Mesendoderm (in vitro differentiated cells): ENCODE measurements at places on chromosomes 7 and 10.

GRCh38 chr10:99920901-99921300 lies 88.8 kb downstream of the DNMBP start:
- peaks cover 2% of the 10 kb centered on the region for H3K4me1 ChIP-seq
- H3K4me3 ChIP-seq, result no peak overlapping the region
- DNase-seq, result no peak
- H3K27me3 ChIP-seq, result no peaks in the 10 kb centered on the region
- H3K36me3 ChIP-seq, result no peaks in the 10 kb centered on the region

DNA sequence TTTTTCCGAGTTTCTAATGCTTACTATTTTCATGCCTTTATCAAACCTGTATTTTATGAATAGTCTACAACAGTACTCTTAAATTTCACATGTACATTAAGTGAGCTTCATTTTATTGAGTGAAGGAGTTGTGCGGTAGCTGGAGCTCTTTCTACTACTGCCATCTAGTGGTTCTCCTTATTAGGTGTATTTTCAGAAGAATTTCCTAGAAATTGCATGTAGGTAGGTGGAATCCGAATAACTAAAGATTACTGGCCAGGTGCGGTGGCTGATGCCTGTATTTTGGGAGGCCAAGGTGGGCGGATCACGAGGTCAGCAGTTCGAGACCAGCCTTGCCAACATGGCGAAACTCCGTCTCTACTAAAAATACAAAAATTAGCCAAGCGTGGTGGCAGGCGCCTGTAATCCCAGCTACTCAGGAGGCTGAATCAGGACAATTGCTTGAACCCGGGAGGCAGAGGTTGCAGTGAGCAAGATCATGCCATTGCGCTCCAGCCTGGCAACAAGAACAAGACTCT lies 38.3 kb downstream of the LRRC72 start:
- peak; percentile 79 for DNase-seq
- H3K4me3 ChIP-seq, result no peak overlapping the region
- H3K4me1 ChIP-seq, result no peaks in the 10 kb centered on the region
- H3K36me3 ChIP-seq, result no peaks in the 10 kb centered on the region

DNA sequence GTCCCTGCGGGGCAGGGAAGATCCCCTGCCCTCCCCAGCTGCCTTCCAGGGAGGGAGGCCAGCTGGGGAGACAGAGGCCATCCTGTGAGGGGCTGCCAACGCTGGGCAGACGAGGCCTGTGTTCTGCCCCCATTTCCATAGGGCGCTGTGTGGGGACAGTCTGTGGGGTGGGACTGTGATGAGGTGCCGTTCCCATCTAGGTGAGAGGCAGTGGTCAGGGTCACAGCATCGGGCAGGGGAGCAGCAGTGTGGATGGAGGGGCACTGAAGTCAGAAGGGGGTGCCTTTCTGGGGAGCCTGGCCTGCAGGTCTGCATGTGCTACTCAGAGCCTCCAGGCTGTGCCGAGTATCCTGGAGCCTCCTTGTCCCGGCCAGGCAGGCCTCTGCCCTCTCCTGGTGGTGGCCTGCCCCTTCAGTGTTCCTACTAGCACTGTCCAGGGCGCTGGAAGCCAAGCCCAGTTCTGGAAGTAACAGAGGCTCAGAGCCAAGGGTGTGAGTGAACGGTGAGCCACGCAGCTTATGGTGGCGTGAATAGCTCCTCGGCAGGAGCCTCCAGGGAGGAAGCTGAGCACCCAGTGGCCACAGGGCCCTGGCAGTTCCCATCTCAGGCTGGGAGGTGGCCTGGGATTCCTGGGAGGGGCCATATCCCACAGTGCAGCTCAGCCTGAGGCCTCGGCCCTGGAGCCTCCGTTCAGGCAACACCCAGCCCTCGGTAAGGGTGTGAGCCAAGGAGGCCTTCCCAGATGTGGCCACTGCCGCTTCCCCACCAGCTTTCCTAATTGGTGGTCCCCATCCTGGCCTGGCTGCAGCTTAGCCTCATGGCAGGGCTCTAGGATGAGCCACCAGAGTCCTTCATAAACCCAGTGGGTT lies 23.3 kb upstream of the CSGALNACT2 start:
- no peak overlapping the region for H3K4me3 ChIP-seq
- no peaks in the 10 kb centered on the region for H3K4me1 ChIP-seq
- no peaks in the 10 kb centered on the region for H3K36me3 ChIP-seq
- no peaks in the 10 kb centered on the region for H3K27me3 ChIP-seq
- no peak overlapping the region for H3K27ac ChIP-seq
- peak; percentile 4 for DNase-seq

GRCh38 chr7:157276091-157276561 lies 60.7 kb upstream of the DNAJB6 start:
- peaks cover 3% of the 10 kb centered on the region for H3K36me3 ChIP-seq
- no peak overlapping the region for H3K27ac ChIP-seq
- no peaks in the 10 kb centered on the region for H3K4me1 ChIP-seq
- no peaks in the 10 kb centered on the region for H3K27me3 ChIP-seq
- DNase-seq, result no peak
- no peak overlapping the region for H3K4me3 ChIP-seq

DNA sequence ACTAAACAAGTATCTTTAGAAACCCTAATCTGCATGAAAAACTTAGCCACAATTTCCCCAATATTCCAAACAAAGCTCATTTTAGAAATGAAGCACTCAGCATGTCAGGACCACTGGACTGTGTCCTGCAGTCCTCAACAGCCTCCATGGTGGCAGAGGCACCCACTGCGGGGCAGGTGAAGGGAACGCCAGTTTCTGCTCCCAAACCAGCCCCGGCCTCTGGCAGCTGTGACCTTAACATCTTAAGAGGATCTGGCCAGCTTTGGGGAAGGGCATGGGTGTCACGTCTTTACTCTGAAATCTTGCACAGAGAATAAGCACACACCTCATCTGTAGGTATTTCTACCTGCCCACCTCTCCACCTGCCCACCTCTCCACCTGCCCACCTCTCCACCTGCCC lies 262.7 kb downstream of the DNAJB6 start:
- no peak overlapping the region for H3K27ac ChIP-seq
- H3K27me3 ChIP-seq, result peaks cover 2% of the 10 kb centered on the region
- no peak for DNase-seq
- no peaks in the 10 kb centered on the region for H3K4me1 ChIP-seq

GRCh38 chr7:73397521-73398281 lies 35.9 kb upstream of the FZD9 start:
- peak overlapping the region; percentile 11 for H3K4me3 ChIP-seq
- H3K4me1 ChIP-seq, result peaks cover 2% of the 10 kb centered on the region
- H3K27ac ChIP-seq, result no peak overlapping the region
- H3K36me3 ChIP-seq, result no peaks in the 10 kb centered on the region

GRCh38 chr10:127347202-127347959 lies 151.0 kb upstream of the INSYN2A start:
- H3K4me3 ChIP-seq, result no peak overlapping the region
- H3K4me1 ChIP-seq, result no peaks in the 10 kb centered on the region
- no peak for DNase-seq
- no peaks in the 10 kb centered on the region for H3K27me3 ChIP-seq

DNA sequence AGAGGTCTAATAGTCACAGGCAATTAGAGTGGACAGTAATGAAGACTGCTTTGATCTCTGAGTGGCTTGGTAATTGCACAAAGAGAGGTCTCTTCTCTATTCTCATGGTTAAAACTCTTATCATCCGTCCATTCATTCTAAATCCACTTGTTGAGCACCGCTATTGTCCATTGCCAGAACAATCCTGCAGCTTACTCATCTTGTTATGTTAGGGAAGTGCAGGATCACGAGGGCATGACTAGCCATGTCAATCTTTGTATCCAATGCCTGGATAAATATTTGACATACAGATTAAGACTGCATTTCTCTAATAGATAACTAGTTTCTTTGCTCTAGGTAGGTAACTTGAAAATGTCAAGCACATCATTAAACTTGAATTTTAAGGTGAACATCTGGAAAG lies 14.9 kb downstream of the SFTPD start:
- no peaks in the 10 kb centered on the region for H3K36me3 ChIP-seq
- no peaks in the 10 kb centered on the region for H3K27me3 ChIP-seq
- H3K27ac ChIP-seq, result no peak overlapping the region
- DNase-seq, result no peak
- no peak overlapping the region for H3K4me3 ChIP-seq

DNA sequence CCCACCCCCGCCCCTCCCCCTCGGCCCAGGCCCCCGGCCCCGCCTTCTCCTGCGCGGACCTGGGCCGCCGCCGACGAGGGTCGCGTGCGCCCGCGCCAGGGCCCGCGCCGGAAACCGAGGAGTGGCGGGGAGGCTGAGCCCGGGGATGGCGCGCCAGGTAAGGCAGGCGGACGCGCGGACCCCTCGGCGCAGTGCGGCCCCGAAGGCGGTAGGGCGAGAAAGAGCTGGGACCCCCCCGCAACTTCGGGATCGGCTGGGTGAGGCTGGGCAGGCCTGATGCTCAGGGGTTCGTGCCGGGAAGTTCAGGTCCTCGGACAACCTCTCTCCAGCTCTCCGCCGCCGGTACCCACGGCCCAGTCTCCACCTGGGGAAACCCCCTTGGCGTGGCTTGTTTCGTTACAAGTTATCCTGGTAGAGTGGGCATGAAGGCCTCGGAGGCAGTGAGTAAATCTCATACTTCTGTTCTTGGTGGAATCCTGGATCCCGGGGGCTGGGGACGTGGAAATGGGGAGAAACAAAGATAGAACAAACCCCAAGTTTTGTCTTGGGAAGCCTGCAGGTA lies 58.4 kb downstream of the ZNF467 start:
- H3K36me3 ChIP-seq, result no peaks in the 10 kb centered on the region
- H3K27me3 ChIP-seq, result no peaks in the 10 kb centered on the region
- peak overlapping the region; percentile 77 for H3K4me3 ChIP-seq
- H3K4me1 ChIP-seq, result peaks cover 6% of the 10 kb centered on the region
- H3K27ac ChIP-seq, result no peak overlapping the region
- no peak for DNase-seq

DNA sequence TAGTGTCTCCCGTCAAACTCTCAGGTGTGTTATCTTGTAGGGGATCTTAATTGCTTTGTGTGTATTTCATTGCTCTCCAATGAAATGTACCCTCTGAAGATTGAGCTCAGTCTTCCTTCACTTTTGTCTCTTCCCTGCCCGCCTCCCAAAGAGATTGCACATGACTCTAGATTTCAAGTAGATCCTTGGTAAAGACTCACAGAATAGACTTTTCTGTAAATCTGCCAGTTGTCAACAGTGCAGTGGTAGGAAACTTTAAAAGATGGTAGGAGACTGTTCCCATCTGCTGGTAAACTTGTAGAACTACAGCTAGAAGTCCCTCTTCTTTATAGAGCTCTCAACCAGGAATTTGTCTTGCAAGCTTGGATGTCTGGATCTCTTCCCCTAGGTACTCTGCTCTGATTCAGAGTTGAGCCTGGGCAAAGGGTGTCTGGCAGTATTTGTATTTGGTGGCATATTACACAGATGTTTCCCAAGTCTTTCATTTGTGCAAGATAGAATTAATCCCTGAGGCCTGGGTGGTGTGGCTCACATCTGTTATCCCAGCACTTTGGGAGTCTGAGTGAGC lies 9.6 kb downstream of the CCL26 start:
- H3K4me1 ChIP-seq, result no peaks in the 10 kb centered on the region
- no peak overlapping the region for H3K4me3 ChIP-seq
- H3K36me3 ChIP-seq, result no peaks in the 10 kb centered on the region
- H3K27ac ChIP-seq, result no peak overlapping the region

- H3K4me1 ChIP-seq, result no peaks in the 10 kb centered on the region
- H3K4me3 ChIP-seq, result no peak overlapping the region
- DNase-seq, result peak; percentile 20
- no peak overlapping the region for H3K27ac ChIP-seq
- no peaks in the 10 kb centered on the region for H3K36me3 ChIP-seq
- H3K27me3 ChIP-seq, result no peaks in the 10 kb centered on the region
Measured at GRCh38 chr10:91034494-91035159, 113.7 kb upstream of the ANKRD1 start.

DNA sequence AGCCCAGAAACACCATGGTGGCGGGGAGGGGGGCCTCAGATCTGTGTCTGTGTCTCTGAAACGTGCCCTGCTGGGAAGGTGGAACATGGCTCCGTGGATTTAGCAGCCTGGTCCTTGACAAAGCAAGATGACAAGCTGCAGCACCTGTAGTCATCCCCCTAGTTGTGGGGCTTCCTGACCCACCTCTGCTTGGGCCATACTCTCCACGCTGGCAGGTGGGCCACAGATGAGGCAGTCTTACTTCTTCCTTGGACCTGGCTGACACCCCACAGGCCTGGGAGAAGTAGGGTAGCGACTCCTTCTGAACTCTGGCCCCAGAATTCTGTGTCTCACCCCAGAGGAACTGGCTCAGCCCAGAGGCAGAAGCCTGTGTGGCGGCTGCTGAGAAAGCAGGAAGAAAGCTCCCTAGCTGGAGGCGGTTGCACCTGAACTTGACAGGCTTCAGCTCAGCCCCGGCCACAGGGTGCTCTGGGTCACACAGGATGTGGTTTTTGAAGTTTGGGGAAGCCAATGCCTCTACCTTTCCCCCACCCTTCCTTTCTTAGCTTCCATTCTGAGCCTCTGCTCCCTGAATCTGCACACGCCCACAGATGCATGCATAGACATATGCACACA lies 113.9 kb downstream of the ABLIM1 start:
- DNase-seq, result no peak
- H3K27ac ChIP-seq, result no peak overlapping the region
- no peaks in the 10 kb centered on the region for H3K27me3 ChIP-seq
- no peaks in the 10 kb centered on the region for H3K4me1 ChIP-seq

- peaks cover 2% of the 10 kb centered on the region for H3K4me1 ChIP-seq
- H3K4me3 ChIP-seq, result no peak overlapping the region
- no peaks in the 10 kb centered on the region for H3K27me3 ChIP-seq
- no peaks in the 10 kb centered on the region for H3K36me3 ChIP-seq
- no peak overlapping the region for H3K27ac ChIP-seq
Measured at GRCh38 chr7:155683714-155684113, 39.3 kb downstream of the RBM33 start.

DNA sequence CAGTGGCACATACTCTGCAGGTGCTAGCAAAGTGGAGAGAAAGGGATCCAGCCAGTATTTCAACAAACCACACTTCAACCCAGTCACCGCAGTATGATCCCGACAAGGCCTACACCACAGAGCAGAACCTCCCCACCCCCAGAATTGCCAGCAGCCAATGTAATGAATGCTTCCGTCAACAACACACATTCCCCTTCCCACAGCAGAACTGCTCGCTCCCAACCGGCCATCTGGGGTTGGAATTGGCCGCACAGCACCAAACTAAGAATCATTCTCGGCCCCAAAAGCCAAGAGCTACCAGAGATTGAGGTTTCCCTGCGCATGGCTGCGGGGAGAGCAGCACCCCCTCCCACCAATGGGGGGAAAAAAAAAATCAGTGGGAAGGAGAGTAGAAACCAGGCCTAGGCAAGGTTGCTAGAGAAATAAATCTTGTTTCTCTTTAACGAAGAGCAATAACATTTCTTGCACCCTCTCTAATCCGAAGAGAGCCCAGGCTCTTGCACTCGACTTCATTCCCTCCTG lies 1.1 kb downstream of the WASL start:
- H3K4me3 ChIP-seq, result peak overlapping the region; percentile 57
- no peaks in the 10 kb centered on the region for H3K4me1 ChIP-seq
- DNase-seq, result peak; percentile 93
- no peaks in the 10 kb centered on the region for H3K36me3 ChIP-seq
